ENCODE measurements at places on chromosomes 1 and 21.

GRCh38 chr1:170356585-170356984, 175.4 kb upstream of the GORAB start:
- no peak for DNase-seq

- no peak for DNase-seq
Measured at GRCh38 chr1:224759681-224760091, 143.6 kb downstream of the CNIH3 start.

DNA sequence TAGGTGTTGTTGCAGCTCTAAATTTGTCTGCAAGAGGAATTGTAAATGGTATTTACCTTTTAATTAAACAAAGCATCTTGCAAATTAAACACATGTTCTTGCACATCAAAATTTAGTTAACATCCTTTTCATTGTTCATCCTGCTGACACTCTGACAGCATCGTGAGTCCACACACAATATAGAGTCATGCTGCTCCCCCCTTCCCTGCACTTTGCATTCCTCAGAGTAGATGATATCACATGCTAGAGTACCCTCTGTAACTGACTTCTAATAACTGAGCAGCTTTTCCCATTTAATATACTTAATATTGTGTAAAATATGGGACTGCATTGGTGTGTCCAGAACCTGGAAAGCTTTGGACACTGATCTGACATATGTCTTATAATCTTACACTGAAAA, 138.8 kb upstream of the DPYD start:
- no peak for DNase-seq

- no peak for DNase-seq
Measured at GRCh38 chr1:160777486-160778089, 18.4 kb upstream of the LY9 start.

GRCh38 chr1:17117451-17118265, 1.6 kb downstream of the PADI2 start:
- no peak for DNase-seq

- no peak for DNase-seq
Measured at GRCh38 chr1:150066838-150067183, 765 bp upstream of the VPS45 start.

GRCh38 chr1:201283836-201284553, 689 bp downstream of the PKP1 start:
- DNase-seq = no peak

DNA sequence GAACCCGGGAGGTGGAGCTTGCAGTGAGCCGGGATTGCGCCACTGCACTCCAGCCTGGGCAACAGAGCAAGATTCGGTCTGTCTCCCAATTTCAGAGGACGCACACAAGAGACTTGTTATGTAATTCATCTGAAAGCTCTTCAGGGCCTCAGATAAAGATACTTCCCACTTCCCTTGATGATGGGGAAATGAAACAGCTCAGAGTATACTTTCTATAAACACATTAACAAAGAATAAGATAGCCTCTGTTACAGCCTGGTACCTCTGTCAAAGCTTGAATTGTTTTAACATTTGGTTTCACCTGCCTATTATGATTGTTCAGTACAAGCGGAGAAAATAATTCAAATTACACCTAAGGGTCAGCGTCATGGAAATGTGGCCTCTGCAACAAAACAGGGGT, 622.9 kb upstream of the ADGRL4 start:
- DNase-seq = no peak

GRCh38 chr1:213389061-213389581, 338.1 kb downstream of the RPS6KC1 start:
- no peak for DNase-seq

DNA sequence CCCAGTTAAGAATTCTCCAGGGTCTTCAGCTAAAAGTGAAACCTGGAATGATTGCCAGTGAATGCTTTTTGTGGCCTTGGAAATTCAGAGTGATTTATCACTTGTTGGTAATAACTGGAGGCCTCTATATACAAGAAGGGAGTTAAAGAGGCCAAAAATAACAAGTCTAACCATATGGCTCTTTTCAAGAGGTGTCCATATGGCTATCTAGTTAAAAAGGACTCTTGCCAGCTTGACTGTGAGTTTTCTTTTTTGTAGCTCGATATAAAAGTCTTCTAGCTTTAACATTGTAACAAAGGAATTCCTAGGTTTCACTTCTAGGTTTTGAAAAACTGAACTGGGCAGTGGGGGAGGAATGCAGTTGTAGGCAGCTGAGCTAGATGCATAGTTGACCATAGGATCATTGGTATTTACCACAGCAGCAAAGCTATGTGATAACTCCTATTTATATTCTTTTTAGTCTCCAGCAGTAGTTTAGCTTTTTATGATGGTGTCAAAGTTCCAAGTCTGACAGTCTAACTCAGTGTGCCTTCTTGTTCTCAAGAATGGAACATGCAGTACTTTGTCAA, 44.4 kb downstream of the CACHD1 start:
- no peak for DNase-seq

DNA sequence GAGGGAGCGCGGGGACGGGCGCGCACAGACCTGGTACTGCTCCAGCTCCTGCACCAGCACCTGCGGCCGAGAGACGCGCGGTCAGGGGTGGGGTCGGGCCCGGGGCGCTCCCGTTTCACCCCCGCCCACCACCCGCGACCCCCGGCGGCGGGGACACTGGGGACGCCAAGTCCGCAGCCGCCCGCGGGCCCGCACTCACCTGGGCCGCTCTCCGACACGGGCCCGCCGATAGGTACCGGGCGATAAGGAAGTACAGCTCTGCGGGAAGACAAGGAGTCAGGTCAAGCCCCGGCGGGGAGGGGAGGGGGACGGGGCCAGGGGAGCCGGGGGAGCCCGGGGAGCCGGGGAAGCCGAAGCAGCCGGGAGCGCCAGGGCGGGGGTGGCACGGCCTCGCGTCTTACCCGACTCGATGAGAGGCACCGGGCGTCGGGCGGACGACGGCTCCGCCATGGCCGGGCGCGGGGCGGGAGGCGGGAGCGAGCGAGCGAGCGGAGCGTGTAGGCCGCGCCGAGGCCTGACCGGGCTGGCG, 326 bp downstream of the BRWD1 start:
- no peak for DNase-seq

DNA sequence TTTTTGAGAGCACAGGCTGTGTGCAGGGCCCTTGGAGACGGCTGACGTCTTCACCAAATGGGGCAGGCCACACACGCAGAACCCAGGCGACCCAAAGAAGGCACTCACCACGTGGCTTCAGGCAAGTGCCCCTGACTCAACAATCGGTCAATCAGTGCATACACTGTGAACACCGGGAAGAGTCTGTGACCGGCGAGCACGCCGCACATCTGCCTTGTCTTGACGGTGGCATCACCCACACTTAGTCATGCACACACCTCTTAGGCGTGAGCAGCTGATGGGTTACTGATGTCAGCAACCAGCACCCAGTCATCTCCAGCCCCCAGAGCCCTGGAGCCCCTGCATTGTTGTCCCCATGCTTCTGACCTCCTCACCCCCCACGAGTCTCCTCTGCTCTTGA, 4.9 kb upstream of the LRRC3 start:
- DNase-seq = no peak

DNA sequence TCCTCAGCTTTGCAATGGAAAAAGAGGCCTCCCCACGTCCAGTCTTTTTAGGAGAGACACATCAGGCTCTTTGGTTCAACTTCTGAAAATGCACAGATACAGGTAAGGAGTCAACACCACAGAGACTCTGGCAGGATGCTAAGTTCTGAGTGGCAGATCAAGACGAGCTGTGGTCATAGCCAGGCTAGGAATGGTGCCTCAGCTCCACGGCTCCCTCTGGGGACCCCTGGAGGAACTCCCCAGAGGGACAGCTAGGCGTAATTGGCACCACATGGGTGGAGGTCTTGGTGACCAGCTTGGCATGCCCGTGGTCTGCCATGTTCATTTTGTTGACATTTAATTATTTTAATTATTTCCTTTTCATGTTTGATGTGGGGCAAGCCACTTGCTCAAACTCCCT, 206.1 kb downstream of the KAZN start:
- no peak for DNase-seq
